ENCODE measurements at places on chromosomes 13 and 19. TPM values are rescaled to one million over a fixed set of nuclear protein-coding genes. Genes with fewer than 3 reads are reported as not detected.
A peak's percentile ranks its signal among the peaks of the same experiment; 100 is the strongest.

CEACAM8 gene
- not detected for total RNA-seq

SPACA4 gene
- total RNA-seq = not detected

DNA sequence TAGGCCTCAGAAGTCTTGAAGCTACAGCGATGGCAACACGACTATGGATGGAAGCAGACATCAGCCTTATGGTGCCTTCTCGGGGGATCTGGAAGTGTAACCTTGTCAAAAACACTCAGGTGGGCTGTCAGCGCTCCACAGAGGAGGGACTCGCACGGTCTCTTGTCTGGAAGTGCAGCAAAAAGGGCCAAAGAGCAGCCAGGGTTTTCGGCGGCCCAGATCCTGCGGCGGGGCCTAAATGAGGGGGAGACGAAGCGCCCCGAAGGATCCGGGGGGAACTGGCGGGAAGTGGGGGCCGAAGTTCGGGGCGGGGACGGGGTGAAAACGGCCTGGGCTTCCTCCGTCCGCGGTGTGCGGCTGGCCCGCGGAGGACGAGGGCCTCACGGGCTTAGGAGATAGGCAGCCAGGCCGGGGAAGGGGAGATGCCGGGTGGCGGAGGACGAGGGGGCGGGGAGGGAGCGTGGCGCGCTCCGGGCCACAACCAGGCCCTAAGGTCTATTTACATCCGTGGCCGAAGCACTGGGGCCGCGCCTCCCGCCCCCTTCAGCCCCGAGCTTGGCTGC is 637 bp downstream of the RANBP3 start:
- no peaks in the 10 kb centered on the region for H3K36me3 ChIP-seq
- peaks cover 22% of the 10 kb centered on the region for H3K4me1 ChIP-seq
- peak overlapping the region; percentile 92 for H3K4me3 ChIP-seq
- H3K27me3 ChIP-seq = peaks cover 2% of the 10 kb centered on the region
- DNase-seq = no peak

- H3K27me3 ChIP-seq = no peaks in the 10 kb centered on the region
- H3K4me1 ChIP-seq = peaks cover 6% of the 10 kb centered on the region
- H3K4me3 ChIP-seq = no peak overlapping the region
- DNase-seq = no peak
Measured at GRCh38 chr13:39571502-39572092, 31.4 kb downstream of the LHFPL6 start.

- peaks cover 5% of the 10 kb centered on the region for H3K27me3 ChIP-seq
- H3K36me3 ChIP-seq = no peaks in the 10 kb centered on the region
- peak; percentile 95 for DNase-seq
- no peak overlapping the region for H3K27ac ChIP-seq
Measured at GRCh38 chr19:10027158-10027997, 14.1 kb downstream of the RDH8 start.

- peaks cover 3% of the 10 kb centered on the region for H3K36me3 ChIP-seq
- no peaks in the 10 kb centered on the region for H3K27me3 ChIP-seq
- no peak overlapping the region for H3K27ac ChIP-seq
- no peaks in the 10 kb centered on the region for H3K4me1 ChIP-seq
- no peak overlapping the region for H3K4me3 ChIP-seq
Measured at GRCh38 chr19:11198769-11199424, 1.6 kb upstream of the KANK2 start.
